ENCODE measurements at places on chromosomes 2 and 18.

- no peak for DNase-seq
Measured at GRCh38 chr2:221981912-221982470, 316.8 kb downstream of the PAX3 start.

DNA sequence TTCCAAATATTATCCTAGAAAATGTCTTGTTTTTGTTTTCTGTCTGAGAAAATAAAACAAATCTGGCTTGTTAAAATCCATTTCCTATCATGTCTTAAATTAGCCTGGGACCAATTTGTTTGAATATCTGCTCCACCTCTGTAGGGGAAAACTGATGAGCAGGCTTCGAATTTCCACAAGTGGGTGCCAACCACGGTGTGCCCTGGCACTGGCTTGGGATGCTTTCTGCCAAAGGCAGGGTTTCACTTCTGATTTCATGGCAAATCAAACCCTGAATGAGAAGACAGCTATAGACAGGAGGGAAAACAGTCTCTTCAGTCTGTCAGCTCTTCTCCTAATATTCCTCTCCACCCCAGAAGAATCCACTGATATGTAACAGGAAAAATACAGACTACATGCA lies 33.7 kb upstream of the STAT4 start:
- no peak for DNase-seq

GRCh38 chr18:8354304-8354703 lies 254.9 kb upstream of the RAB12 start:
- no peak for DNase-seq

GRCh38 chr2:48069769-48070168 lies 163.5 kb upstream of the FBXO11 start:
- DNase-seq = no peak

DNA sequence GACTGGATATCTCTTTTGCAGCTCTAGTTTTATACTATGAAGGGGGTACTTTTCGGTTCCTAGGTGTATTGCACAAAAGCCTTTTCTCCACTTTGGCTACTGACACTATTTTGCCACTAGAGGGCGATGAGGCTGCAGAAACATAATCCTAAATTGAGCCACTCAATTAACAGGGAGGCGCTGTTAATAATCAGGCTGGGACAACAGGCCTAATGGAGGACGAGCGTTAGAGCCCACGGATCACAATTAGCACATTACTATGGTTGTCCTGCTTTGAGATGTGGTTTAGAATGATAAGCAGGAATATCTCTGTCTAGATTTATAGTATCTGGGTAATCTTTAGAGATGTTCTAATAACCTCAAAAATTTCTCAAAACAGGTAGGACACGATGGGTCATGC lies 62.2 kb upstream of the PMAIP1 start:
- peak; percentile 45 for DNase-seq

DNA sequence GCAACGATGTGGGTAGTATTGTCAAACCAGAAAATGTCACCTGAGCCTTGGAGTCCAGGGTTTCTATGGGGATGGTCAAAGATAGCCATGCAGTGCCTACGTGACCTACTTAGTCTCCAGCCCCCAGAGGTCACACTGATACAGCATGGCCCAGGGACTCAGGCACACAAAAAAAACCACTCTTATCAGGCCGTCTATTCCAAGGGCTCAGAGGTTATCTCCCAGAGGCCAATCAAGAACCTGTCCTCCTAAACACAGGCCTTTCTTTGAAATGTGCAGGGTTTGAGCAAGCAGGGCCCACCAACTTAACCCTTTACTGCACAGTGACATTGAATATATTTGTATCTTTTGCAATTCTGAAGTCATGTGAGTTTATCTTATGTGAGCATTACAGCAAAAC lies 82.7 kb downstream of the MRO start:
- DNase-seq = no peak

DNA sequence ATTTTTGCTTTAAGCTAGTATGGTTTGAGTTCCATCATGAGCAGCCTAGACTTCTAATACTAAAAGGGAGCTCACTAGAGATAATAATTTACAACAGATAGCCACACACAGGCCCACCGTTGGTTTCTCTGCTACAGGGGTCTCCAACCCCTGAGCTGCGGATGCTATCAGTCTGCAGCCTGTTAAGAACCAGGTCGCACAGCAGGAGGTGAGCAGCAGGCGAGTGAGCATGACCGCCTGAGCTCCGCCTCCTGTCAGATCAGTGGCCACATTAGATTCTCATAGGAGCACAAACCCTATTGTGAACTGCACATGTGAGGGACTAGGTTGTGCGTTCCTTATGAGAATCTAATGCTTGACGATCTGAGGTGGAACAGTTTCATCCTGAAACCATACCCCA lies 150.6 kb downstream of the HRH4 start:
- DNase-seq = no peak

- DNase-seq = no peak
Measured at GRCh38 chr2:192534072-192534471, 339.3 kb upstream of the TMEFF2 start.

Data from activated T-cell treated with anti-CD3 and anti-CD28 coated beads, Interleukin-2, amount 50 U/mL, for 48 hours (primary cell).